ENCODE measurements at places on chromosomes 7 and 10. TPM values are rescaled to one million over a fixed set of nuclear protein-coding genes. Genes with fewer than 3 reads are reported as not detected.

GRCh38 chr7:117472335-117472734 lies 7.5 kb upstream of the CFTR start:
- DNase-seq, result no peak

- no peak for DNase-seq
Measured at GRCh38 chr10:72344932-72345331, 9.8 kb downstream of the DNAJB12 start.

Gene TMEM130
- 0.10 TPM for total RNA-seq

Gene STEAP1
- total RNA-seq, result 5.5 TPM

Gene FASTK
- 61.3 TPM for total RNA-seq
